ENCODE measurements at places on chromosomes 3 and 15.

GRCh38 chr3:34780973-34781372, 858.4 kb upstream of the ARPP21 start:
- DNase-seq, result no peak

- DNase-seq, result peak; percentile 55
Observed at GRCh38 chr3:101902041-101902440, 52.7 kb downstream of the NFKBIZ start.

DNA sequence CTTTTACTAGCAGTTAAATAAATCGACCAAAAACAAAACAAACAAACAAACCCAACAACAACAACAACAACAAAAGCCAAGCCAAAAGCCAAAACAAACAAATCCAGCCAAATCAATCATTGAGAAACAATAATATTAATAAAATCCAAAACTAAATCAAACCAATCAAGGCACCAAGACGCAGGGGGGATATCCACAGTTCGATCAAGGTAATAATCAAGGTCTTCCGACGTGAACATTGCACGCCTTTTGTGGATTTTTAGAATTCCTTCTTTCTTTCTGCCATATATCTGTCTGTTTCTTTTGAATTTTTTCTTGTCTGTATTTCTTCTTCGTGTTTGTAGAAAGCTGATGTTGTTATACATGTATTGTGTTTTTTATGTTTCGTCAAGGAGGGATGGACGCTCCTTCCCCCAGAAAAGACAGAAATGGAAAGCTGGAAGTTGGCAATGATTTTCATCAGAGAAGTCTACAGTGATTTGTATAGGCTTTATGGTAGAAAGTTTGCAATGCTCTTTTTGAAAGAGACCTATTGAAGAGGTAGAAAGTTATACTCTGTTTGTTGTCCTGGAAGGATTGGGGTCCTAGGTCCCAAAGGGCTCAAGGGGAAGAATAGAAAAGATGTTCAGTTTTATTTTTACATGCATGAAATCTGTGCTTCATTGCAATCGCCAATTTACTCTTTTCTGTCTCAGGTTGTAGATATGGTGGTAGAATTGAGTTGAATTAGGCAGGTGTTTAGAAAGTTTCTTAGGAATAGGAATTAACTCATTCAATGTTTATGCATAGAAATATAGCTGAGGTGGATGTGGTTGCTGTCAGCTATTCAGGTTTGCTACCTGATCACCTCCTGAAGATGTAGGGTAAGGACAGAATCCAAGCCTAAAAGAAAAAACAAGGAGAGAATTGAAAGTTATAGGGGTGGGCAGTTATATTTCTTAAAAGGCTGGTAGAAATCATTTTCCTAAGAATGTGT, 1.2 kb downstream of the ARPP21 start:
- DNase-seq, result no peak

DNA sequence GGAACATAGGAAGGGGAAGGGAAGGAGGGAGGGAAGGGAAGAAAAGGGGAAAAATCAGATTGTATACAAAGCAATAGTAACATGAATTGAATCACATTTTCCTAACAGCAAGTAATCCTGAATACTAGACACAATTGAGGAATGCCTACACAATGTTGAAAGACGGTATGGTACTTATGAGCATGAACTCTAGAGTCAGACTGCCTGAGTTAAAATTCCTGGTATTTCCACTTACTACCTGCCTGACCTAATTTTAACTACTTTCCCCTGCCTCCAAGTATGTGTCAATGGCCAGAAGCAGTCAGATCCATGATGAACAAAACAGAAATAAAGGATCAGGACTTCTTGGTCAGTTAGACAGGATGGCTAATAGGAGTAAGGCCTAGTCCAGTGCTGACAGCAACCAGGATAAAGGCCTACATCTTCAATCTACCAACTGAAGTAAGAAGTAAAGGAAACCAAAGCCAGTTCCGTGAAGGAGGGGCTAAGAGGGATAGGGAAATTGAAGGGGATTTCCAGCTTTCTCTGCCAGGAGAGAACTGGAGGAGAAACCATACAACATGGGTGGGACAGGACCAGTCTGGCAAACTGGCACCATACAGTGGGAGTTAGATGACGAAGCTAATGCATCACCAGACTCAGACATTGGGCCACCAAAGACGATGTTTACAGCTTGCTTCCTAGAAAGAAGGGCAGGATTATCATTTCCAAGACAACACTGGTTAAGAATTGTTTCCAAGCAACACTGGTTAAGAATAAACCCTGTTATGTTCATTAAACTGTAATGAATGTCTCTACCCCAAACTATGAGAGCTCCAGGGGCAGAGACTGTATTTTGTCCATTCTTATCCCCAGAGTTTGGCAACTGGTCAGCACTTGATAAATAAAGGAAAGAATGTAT, 151.6 kb upstream of the UBE2E2 start:
- no peak for DNase-seq

DNA sequence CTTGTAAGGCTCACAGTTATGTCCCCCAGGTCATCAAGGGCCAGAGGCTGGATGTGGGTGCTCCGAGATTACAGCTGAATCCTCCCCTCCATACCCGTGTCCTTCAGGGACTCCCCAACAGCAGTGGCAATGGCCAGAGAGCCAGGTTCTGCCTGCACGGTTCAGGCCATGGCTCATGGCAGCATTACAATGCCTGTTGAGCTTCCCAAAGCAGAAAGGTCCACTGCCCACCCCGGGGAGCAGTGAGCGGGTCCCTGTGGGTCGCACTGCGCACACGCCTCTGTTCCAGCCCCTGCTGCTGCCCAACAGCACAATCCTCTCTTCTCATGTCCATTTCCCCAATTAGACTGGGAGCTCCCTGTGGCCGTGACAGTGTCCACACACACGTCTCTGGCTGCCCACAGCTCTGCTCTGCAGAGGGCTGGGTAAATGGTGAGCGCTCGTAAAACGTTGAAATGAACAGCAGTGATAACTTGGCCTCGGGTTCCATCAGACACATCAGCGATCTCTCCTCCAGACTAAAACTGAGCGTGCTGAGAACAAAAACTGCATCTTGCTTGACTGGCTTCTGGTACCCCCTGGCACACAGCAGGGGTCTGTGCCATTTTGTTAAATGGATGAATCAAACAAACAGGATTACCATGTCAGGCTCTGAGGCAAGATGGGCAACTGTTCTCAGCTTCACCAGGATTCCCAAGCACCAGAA, 80.4 kb downstream of the VGLL4 start:
- no peak for DNase-seq

DNA sequence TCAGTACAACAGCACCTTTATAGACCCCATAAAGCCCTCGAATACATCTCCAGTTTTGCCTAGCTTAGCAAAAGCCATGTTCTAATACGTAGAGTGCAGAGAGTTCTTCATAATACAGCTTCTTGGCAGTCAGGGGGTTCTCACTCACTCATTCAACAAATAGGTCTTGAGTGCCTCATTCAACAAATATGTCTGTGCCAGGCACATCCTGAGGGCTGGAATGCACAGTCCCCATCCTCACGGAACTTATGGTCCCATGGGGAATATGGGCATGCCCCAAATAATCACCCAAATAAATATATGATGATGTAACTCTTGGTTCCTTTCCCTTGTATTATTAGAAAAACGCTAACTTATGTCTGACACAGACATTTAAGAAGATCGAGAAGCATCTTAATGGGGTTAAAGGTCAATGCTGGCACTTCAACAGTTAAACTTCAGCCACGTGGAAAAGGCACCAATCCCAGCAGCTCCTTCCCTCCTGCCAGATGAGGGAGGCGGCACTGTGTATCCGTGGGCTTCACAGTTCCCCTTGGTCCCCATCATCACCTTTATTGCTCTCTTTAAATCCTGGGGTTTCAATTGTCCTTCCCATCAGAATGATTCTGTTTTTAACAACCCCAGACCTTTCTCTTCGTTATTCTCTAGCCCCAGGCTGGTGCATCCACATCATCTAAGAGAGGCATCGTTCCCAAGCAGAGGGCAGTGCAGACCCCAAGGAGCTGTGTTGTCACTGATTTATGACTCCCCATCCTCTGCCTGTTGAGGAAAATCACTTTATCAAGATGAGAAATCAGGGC, 18.9 kb upstream of the SEMA5B start:
- no peak for DNase-seq

- DNase-seq, result no peak
Observed at GRCh38 chr3:107581230-107581629, 58.5 kb downstream of the BBX start.

DNA sequence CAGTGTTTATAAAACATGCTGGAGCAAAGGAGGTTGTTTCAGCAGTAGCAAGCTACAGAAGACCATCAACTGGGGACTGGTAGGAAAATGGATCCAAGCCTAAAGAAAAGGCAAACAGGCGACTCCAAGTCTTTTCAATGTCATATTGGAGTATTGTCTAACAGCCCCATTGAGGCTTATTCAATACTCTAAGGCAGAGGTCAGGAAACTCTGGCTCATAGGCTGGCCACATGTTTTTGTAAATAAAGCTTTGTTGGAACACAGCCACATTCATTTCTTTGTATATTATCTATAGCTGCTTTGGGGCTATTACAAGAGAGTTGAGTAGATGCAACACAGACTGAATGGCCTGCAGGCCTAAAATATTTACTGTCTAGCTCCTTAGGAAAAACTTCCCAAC, 77.5 kb downstream of the RPL22L1 start:
- DNase-seq, result no peak

DNA sequence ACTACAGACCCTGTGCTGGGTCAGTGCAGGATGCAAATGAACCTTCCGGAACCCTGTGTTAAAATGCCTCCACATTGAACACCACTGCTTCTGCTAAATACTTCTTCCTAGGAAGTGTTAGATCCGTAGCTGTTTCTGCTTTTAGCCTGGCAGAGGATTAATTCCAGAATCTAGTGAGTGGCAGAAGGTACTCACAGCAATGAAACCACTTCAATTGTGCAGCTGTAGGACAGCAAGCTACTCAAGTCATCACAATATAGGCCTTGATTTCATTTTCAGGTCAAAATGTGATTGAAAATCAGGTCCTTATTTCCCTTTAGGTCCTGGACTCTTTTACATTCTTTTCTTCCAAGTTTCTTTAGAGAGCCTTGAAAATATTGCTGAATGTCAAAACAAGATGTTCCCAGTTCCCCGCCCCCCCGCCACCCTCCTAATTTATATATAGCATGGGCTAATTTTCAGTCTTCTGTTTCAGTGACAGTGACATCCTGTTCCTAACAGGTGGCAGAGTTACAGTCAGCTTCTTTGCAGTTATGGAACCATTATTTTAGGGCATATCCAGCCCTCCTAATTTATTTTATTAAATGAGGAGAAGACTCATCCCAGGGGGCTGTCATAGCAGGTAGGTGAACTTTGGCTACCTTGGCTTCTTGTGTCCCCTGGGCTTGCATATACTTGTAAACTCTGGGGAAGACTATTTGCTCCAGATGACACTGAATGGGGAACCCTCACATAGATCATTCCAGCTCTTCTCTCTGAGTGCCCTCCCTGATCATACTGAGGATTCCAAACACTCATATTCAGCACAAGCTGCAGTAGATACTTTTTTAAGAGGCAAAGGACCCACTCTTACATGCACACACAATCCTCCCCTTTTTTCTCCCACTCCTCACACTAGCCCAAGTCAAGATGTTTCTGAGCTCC, 28.0 kb upstream of the ARNT2 start:
- no peak for DNase-seq

DNA sequence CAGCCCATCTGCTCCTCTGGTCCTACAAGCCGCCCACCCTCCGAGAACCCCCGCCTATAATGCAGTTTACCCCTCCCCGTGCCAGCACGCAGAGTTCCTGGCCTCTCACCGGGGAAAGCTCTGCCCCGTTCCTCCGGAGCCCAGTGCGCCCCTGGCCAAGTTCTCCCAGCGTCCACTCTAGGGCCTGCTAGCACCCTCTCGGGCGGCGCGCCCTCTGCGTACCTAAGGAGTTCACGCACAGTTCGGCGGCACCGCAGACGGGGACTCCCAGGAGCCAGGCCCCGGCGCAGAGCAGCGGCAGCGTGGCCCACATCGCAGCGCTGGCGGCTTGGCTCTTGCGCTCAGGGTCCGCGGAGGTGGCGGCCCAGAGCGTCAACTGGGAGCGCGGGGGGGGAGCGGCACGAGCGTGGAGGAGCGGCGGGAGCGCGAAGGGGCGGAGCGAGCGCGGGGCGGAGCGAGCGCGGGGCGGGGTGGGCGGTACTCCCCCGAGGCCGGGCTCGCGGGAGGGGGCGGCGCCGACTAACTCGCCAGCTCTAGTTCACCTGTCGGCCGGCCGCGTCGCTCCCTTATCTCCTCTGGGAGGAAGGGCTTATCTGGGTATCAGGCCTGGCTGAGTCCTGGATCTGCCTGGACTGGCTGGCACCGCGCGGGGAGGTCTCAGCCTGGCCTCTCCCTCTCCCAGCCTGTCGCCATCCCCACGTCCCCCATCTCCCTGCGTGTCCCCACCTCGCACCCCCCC, at the start of gene CTSH:
Gene CTSH, minus strand, starts transcription at position 378 of the 739 bp plus-strand sequence. Its CDS starts 65 bp downstream, at position 313.
- peak; percentile 72 for DNase-seq

GRCh38 chr15:41730543-41730942, 43.7 kb upstream of the MAPKBP1 start:
- peak; percentile 11 for DNase-seq

GRCh38 chr15:88627463-88627862, 6.3 kb downstream of the AEN start:
- no peak for DNase-seq

DNA sequence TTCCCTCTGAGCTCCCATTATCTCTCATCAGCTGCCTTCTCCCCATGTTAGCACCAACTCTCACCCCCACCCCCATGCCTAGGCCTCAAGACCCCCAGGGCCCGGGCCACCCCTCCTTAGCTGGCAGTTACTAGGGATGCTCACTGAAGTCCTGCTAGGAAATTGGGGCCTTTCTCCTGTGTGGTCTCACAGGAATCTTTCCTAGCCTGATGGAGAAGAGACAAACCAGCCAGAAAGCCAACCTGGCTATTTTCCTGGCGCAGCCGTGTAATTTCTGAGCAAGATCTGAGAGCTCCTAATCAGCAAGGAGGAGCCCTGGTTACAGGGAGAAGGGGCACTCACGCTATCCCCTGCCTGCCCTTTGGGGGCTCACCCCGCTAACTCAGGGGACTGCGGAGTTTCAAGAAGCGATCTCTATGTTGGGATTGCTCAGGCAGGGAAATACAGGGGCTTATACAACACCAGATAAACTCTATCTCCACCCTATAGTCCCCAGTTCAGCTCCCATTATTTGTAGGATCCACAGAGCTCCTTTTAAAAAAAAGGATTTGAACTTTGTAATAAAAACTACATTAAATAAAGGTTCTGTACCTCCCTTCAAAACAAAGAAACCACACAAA, 25.2 kb downstream of the NR2F2 start:
- DNase-seq, result no peak

DNA sequence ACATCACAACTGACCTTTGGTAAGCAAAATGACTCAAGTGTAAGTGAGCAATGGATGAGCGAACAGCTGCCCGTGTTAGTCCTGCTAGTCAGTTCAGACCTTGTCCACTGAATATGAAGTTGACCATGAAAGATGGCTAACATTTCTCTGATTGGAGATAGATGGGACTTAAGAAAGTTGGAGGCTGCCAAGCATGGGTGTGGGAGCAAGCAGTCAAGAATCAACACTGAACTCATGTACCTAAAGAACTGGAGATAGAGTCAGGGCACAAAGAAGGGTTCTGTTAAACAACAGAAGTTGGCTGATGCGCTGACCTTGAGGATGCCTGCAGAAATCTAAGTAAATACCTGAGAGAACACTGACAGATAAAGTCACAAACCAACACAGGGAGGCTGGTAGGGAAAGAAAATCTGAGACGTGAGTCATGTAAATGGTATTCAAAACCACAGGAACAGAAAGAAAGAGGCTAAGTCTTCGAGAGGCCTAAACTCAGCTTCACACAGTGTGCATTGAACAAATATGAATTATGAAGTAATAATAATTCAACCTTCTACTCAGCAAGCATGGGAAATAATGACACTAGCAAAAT, 30.7 kb upstream of the ANPEP start:
- DNase-seq, result no peak

Data from inflammatory macrophage (primary cell).